Stimulated activated CD8-positive, alpha-beta memory T cell treated with anti-CD3 and anti-CD28 coated beads, Interleukin-15, amount 100 ng/mL, for 24 hours (primary cell): ENCODE measurements at places on chromosomes 11 and 22.

DNA sequence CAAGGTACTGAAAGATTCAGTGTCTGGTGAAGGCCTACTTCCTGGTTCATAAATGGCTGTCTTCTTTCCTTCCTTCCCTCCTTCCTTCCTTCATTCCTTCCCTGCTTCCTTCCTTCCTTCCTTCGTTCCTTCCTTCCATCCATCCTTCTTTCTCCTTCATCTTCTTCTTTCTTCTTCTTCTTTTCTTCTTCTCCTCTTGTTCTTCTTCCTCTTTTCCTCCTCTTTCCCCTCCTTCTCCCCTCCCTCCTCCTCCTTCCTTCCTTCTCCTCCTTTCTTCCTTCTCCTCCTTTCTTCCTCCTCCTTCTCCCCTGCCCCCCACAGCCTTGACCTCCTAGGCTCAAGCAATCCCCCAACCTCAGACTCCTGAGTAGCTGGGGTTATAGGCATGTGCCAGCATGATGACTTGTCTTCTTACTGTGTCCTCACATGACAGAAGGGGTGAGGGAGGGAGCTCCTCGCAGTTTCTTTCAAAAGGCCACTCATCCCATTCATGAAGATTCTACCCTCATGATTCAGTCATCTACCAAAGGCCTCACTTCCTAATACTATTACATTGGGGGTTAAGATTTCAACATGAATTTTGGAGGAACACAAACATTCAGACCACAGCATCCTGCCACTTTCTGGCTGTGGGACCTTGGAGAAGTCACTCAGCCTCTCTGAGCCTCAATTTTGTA, 22.6 kb upstream of the CCDC134 start:
- DNase-seq: no peak

- no peak for DNase-seq
These were observed 2.6 kb upstream of the KMT5B start for GRCh38 chr11:68215524-68216170.

GRCh38 chr22:18985780-18986179, 49.7 kb upstream of the PRODH start:
- no peak for DNase-seq

GRCh38 chr11:6427516-6427915, 8.6 kb upstream of the APBB1 start:
- no peak for DNase-seq

- DNase-seq: no peak
These were observed 1790.8 kb downstream of the LRRC4C start for GRCh38 chr11:39668640-39669039.

- DNase-seq: no peak
These were observed 18.3 kb downstream of the PRSS23 start for GRCh38 chr11:86818462-86819192.

GRCh38 chr11:79430280-79430679, 10.6 kb downstream of the TENM4 start:
- no peak for DNase-seq
